Activated effector memory CD4-positive, alpha-beta T cell treated with Interleukin-2 at 50 U/mL for 16 hours (primary cell): ENCODE measurements at places on chromosomes 1 and 21.

DNA sequence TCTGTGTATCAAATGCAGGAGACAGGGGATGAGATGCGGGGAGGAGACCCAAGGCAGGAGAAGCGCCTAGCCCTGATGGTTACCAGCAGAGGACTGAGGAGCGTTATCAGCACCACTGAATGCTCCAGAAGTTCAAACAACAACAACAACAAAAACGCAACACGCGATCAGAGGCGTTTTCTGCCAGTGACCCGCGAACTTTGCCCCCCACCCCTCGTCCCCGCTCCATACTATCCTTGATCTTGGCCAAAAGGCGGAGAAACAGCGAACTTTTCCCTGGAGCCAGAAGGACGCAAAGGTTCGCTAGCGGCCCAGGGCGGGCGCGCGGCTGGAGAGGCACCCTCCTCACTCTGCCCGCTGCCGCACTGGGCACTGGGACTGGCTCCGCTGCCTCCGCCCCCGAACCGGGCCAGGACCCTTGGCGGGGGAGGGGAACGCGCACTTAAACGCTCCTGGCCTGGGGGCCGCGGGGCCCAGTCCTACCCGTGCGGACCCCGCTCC, 699 bp downstream of the ECHDC2 start:
- no peak for DNase-seq

GRCh38 chr1:24003331-24003972, 23.3 kb upstream of the SRSF10 start:
- DNase-seq = no peak

DNA sequence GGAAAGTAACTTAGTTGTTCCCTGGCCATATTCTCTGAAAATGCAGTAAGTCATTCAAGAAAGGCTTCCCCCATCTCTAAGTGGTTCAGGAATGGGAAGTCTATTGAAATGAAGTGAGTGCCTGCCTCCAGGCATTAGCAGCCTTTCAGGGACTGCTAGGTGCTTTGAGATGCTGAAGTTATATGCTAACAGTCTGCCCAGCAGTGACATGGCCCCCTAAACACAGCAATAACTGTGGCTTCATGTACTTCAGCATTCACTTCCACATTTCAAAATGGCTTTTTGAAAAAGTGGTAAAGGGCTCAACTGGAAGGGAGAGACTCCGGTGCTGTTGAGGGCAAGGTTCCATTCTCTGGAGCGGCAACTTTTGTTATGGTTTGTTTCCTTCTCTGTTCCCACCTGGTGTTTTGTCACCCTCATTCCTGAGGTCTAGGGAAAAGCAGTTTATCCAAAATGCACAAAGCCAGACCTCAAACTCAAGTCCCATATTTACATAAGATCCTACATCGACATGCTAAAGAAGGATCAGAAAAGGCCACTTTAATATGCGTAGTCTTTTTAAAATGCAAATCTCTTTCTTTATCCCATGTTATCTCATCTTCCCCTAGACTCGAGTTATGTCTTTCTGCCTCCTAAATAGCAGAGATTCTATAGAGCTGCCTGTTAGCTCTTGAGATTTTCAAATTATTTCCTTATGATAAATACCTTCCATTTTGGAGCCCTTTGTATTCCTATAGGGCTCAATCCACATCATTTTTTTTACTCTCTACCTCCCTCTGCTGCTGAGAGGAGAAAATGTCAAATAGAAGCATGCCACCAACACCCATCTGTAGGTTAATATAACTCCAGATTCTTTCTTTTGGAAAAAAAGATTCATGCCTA, 34.2 kb upstream of the LRRC8C start:
- DNase-seq = no peak

GRCh38 chr1:19670787-19671186, 6.1 kb downstream of the HTR6 start:
- DNase-seq = no peak

- DNase-seq = no peak
Observed at GRCh38 chr1:243723458-243724043, 126.5 kb downstream of the AKT3 start.
